NCI-H446 (cell line): ENCODE measurements at places on chromosomes 4 and X.
A peak's percentile ranks its signal among the peaks of the same experiment; 100 is the strongest.

- no peak for DNase-seq
These were observed 1.1 kb downstream of the BLOC1S4 start for GRCh38 chr4:6716958-6717655.

DNA sequence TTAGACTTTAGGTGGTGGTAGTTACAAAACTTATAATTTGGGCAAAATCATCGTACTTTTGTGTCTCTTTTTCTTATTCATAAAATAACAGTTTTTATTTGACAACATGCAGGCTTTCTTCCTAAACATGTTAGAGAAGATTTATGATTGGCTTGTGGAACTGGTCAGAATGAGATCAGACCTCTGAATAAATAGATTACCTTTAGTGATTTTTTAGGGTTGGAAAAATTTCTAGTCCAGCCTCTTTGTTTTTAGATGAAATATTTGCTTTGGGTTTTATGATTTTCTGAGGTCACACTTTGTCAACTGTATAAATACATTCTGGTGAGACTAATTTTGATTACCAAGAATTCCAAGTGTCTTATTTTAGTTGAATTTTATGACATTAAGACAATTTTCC lies 29.2 kb downstream of the MOB1B start:
- no peak for DNase-seq

- DNase-seq, result no peak
These were observed 2.2 kb downstream of the ATP8A1 start for GRCh38 chr4:42654631-42655268.

- no peak for DNase-seq
These were observed 85.4 kb upstream of the GBA3 start for GRCh38 chr4:22607382-22607781.

- no peak for DNase-seq
These were observed 18.0 kb upstream of the MND1 start for GRCh38 chr4:153326513-153326912.

GRCh38 chr4:183266371-183266770 lies 53.7 kb downstream of the CLDN22 start:
- no peak for DNase-seq

DNA sequence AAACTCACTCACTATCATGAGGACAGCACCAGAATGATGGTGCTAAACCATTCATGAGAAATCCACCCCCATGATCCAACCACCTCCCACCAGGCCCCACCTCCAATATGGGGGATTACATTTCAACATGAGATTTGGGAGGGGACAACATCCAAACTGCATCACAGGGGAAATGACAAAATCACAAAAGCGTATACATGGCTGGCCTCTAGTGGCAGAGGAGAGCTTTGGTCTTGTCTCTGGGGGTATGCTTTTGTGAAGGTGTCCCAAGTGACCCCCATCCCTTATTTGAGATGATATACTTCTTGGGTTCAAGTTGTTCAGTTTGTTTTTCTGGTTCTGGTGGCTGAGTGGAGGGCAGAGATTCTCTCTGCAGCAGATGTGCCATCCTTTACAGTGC lies 8.5 kb upstream of the SETD7 start:
- no peak for DNase-seq

GRCh38 chr4:52106191-52106590 lies 55.1 kb downstream of the SPATA18 start:
- DNase-seq, result no peak

- no peak for DNase-seq
These were observed 28.0 kb upstream of the CD40LG start for GRCh38 chrX:136619899-136620505.

DNA sequence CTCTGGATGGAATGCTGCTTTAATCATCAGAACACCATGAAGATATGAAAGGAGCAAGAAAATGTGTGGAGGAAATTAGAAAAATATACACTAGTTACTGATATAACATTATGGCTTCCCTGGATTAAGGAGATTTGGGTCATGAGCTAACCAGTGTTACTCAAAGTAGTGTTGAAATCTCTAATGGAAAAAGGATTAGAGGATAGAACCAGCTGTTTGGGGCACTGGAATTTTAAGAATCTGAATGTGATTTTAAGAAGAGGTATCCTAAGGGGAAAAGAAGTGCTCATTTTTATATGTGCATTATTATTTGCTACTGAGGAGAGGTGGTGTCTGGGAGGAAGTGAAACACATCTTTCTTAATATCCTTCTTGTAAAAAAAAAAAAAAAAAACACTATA lies 164.1 kb upstream of the PPARGC1A start:
- no peak for DNase-seq

GRCh38 chr4:94603170-94603747 lies 151.5 kb downstream of the PDLIM5 start:
- no peak for DNase-seq

DNA sequence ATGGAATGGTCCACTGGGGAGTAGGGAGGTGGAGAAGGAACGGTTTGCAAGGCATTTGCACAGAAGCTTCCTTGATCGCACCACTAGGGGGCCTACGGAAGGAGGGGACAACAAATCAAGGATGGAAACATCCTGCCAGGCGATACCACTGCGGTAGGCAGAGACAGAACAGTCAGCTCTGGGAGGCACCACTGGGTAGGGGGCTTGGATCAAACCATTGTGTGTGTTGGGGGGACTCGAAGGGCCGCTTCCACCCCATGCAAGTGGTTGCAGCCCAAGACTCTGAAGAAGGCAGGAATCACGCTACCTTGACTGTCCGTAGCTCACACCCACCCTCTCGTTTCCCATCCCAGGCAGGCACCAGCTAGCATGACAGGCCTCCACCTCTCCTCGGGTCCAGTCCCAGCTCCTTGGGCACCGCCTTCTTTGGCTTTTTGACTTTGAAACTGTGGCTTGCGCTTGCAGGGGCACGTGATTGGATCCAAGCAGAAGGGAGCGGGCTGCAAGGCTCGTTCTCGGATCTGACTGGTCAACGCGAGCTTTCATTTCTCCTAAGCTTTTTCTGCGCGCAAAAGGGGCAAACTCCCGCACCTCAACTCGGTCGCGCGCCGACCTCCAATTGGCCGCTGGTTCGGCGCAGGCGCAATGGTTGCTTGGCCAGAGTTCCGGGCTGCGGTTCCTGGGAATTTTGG lies 28.4 kb downstream of the GAGE1 start:
- DNase-seq, result peak; percentile 8

- no peak for DNase-seq
These were observed 560.8 kb downstream of the FGF13 start for GRCh38 chrX:138150709-138151108.

DNA sequence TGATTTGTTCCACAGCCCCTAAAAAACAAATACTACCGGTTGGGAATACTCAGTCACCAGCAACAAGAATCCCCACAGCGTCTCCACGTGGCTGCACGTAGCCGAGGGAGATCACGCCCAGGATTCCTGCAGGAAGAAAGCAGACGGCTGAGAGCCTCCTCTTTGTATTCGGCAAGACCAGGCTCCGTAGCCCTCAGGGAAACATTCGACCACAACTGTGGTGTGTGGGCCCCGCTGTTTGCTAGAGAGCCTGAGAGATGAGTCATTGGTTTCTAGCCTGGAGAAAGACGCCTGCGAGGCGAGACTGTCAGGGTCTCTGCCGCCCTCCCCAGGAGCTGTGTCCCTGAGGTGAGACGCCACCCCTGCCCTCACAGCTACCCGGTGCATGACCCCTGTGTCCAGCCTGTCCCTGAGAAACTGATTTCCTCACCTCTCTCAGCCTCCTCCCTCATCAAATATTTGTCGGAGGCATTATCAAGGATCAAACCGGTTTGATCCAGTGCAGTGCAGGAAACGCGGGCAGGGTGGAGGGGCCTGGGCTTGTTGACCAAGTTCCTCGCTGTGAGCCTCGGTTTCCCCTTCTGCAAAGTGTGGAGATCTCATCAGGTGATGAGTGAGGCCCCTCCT lies 4.7 kb upstream of the S100P start:
- DNase-seq, result no peak

- DNase-seq, result no peak
These were observed 85.3 kb downstream of the GLUD2 start for GRCh38 chrX:121132675-121133074.

DNA sequence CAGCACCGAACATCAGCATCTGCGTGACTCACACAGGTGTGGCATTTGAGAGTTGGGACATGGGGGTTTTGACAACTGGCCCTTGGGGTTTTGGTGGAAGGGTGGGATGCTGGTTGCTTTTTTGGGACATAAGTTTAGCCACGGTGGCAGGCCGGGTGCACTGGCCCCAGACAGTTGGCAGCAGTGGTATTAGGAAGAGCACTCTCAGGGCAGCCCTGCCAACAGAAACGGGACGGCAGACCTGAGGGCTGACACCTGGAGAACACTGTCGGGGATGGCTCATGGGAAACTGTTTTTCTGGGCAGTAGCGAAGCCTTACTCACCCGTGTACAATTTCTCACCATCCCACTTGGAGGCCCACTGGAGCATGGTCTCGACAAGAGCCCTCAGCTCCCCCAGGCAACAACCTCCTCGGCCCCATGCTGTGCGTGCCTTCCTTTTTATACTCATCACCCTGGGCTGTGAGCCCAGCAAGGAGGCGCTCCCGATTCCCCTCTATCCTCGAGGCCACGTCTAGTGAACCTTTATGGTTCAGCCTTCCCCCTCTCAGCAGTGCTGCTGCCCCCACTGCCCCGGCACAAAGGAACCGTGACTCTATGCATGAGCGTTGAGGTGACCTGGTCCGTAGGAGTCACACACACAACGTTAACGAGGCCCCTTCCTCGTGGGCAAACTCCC lies 30.6 kb downstream of the WDR1 start:
- DNase-seq, result no peak

- no peak for DNase-seq
These were observed 157.4 kb downstream of the HS3ST1 start for GRCh38 chr4:11271263-11271662.

DNA sequence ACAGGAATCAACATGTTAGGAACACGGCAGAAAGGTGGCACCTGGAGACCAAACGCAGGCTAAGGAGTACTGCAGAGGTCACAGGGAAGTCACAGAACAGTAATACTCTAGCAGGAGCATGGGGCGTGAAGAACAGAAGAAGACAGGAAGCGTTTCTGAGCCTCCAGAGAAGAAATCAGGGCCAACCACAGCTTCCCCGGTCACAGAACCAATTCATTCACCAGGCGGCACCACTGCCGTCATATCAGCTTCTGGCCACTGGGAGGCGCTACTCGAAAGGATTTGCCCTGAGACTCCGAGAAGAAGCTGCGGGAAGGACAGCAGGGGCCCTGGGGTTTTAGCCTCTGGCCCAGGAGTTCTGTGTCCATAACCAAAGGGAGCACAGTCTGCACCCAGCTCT lies 78.0 kb upstream of the DRD5 start:
- DNase-seq, result peak; percentile 15

DNA sequence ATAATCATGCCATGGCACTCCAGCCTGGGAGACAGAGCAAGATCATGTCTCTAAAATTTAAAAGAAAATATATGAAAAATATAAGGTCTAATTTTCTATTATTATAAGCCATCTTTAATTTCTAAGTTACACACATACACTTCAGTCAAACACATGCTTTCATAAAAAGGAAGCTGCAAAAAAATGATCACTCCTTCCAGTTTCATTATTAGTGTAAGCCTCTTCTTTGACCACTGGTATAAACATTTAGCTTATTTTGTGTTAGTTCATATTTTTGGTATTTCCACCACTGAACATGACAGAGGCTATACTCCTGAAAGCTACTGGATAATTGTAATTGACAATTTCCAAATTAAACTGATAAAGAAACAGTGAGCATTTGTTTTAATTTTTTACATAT lies 163.3 kb upstream of the USP38 start:
- no peak for DNase-seq
